A549 treated with Mapracorat at 1 μM for 4 hours (cell line): ENCODE measurements at places on chromosomes 16 and 17. TPM values are rescaled to one million over a fixed set of nuclear protein-coding genes. Genes with fewer than 3 reads are reported as not detected.

CAPNS2 gene
- total RNA-seq: not detected in 5 replicates

RNF227 gene
- total RNA-seq: 0.98 to 2.0 TPM (median 1.2 TPM) in 5 replicates

SRL gene
- 0.03 to 0.06 TPM (median 0.03 TPM) in 3 of 5 replicates, not detected in the others for total RNA-seq

TNFRSF17 gene
- total RNA-seq: not detected in 5 replicates

PLCD3 gene
- 148 to 196 TPM (median 180 TPM) in 5 replicates for total RNA-seq

BEAN1 gene
- total RNA-seq: 3.7 to 6.7 TPM (median 4.6 TPM) in 5 replicates

TOP3A gene
- total RNA-seq: 30.6 to 40.4 TPM (median 36.3 TPM) in 5 replicates

CBX1 gene
- total RNA-seq: 77.3 to 103 TPM (median 80.1 TPM) in 5 replicates

CCT6B gene
- total RNA-seq: 1.4 to 2.0 TPM (median 1.6 TPM) in 5 replicates

PLEKHH3 gene
- total RNA-seq: 14.3 to 19.9 TPM (median 17.6 TPM) in 5 replicates

CMTM2 gene
- 0.15 TPM in 1 of 5 replicates, not detected in the others for total RNA-seq

KCNJ2 gene
- total RNA-seq: 0.05 to 0.16 TPM (median 0.07 TPM) in 4 of 5 replicates, not detected in the other

KRT15 gene
- total RNA-seq: 2.9 to 4.6 TPM (median 3.5 TPM) in 5 replicates

TMC7 gene
- 6.2 to 8.8 TPM (median 7.4 TPM) in 5 replicates for total RNA-seq

TOP2A gene
- total RNA-seq: 192 to 232 TPM (median 208 TPM) in 5 replicates

ALDH3A1 gene
- total RNA-seq: 777 to 1,128 TPM (median 798 TPM) in 5 replicates

HEATR9 gene
- total RNA-seq: not detected in 5 replicates

TEFM gene
- 18.3 to 28.2 TPM (median 22.3 TPM) in 5 replicates for total RNA-seq

KRTAP4-7 gene
- not detected in 5 replicates for total RNA-seq

HYDIN gene
- 0.18 to 0.65 TPM (median 0.39 TPM) in 5 replicates for total RNA-seq

NRN1L gene
- 0.29 TPM in 1 of 5 replicates, not detected in the others for total RNA-seq

TP53TG3F gene
- total RNA-seq: 0.12 to 0.18 TPM (median 0.15 TPM) in 3 of 5 replicates, not detected in the others

SEPTIN1 gene
- 1.00 to 2.6 TPM (median 1.9 TPM) in 5 replicates for total RNA-seq

DNAI2 gene
- total RNA-seq: not detected in 5 replicates

KRTAP16-1 gene
- total RNA-seq: not detected in 5 replicates

TLCD3A gene
- total RNA-seq: 56.2 to 61.9 TPM (median 60.6 TPM) in 5 replicates

OR1A1 gene
- not detected in 5 replicates for total RNA-seq

C17orf113 gene
- total RNA-seq: 0.50 to 0.84 TPM (median 0.68 TPM) in 5 replicates

JPT2 gene
- 167 to 196 TPM (median 178 TPM) in 5 replicates for total RNA-seq

C16orf89 gene
- not detected in 5 replicates for total RNA-seq

EFTUD2 gene
- 139 to 151 TPM (median 147 TPM) in 5 replicates for total RNA-seq

GRAP gene
- total RNA-seq: 0.20 to 0.50 TPM (median 0.29 TPM) in 5 replicates

CACNG5 gene
- 0.13 TPM in 1 of 5 replicates, not detected in the others for total RNA-seq

ADAP2 gene
- total RNA-seq: 2.1 to 3.5 TPM (median 3.2 TPM) in 5 replicates

C16orf46 gene
- total RNA-seq: 0.45 to 0.95 TPM (median 0.66 TPM) in 5 replicates

COG1 gene
- 19.9 to 23.7 TPM (median 21.0 TPM) in 5 replicates for total RNA-seq

SPOP gene
- 35.8 to 42.1 TPM (median 40.3 TPM) in 5 replicates for total RNA-seq

ITGB4 gene
- total RNA-seq: 92.0 to 109 TPM (median 95.3 TPM) in 5 replicates

PPP1R27 gene
- total RNA-seq: 0.09 to 0.39 TPM (median 0.19 TPM) in 3 of 5 replicates, not detected in the others
